Dermis blood vessel endothelial cell (primary cell): ENCODE measurements at places on chromosomes 1 and 21. TPM values are rescaled to one million over a fixed set of nuclear protein-coding genes. Genes with fewer than 3 reads are reported as not detected.

DNA sequence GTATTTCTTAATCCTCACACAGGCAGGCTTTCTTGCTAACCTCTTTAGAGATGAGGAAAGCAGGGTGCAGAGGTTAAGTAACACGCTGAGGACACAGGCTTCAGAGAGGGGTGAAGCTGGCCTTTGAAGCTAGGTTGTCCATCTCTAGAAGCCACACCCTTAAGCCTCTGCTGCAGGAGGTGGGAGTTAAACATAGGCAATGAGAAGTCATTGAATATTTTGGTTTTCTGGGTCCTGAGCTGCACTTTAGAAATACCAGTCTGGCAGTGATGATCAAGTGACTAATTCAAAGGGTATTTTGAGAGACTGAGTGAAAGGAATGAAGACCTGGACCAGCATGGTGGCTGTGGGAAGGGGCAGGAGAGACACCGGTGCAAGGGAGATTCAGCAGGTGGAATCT is 9.9 kb downstream of the KCNJ15 start:
- no peak for DNase-seq

GRCh38 chr1:162327788-162328165 is 48.9 kb downstream of the SPATA46 start:
- DNase-seq = no peak

DNA sequence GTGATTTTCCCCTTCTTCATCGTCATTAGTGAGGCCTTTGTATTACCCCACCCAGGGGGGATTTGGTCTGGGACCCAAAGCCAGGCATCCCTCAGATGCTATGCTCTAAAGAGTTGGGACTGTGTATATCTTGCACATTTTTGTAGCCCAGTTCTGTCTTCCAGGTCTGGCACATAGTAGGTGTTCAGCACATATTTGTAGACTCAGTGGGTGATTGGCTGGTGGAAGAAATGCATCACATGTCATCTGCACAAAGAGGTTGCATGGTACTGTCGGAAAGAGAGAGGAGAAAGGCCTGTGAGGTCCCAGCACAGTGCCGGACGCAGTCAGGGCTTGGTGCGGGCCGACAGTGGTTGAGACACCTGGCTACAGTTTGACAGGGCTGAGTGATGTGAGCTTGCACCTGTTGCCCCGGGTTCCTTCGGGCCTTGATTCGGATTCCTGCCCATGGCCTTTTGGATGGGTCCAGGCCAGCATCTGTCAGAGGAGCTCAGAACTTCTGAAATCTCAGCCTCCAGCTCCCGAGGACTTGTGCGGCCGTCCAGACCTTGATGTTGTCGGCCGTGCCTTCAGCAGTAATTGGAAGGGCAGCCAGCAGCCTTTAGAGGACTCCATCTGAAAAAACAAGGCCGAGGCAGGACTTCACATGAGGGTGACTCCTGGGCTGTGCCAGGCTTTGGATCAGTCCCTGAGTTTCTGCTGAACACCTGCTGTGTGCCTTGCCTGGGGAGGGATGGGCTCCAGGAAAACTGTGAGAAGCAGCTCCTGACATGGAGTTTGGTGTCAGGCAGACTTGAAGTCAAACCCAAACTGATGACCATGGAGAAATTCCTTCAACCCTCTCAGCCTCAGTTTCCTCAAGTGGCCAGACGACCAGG is 40.9 kb upstream of the PADI1 start:
- no peak for DNase-seq

DNA sequence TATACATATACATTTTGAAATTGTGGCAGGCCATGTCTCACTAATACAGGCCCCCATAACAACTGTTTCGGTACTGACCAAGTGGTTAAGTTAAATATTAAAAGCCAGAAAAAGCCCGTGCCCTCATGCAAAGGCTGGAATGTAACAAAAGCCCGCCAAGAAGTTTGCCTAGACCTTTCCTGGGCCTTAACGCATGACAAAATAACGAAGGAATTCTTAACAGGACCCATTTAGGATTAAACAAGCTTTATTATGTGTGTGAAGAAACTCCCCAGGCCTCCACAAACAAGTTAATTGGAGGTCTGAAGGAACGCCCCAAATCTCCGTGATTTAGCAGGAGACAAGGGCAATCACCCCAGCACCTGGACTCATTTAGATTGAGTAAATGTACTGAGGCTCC is 42.4 kb downstream of the TNFSF4 start:
- no peak for DNase-seq

DNA sequence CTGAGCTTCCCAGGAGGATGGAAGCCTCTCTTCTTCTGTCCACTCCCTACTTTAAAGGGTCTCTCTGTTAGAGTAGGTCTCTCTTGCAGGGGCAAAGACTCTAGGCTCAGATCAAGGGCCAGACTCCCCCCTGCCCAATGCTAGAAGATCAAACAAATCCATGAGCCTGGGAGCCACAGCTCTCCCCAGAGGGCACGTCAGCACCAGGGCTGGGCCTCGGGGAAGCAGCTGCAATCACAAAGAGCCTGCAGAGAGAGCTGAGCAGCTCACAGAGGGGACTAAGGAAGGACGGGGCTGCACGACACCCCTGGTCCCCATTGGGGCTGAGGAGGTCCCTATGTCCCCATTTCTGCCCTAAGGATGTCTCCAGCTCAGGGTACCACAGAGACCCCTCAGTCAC is 3.9 kb downstream of the CNTN2 start:
- no peak for DNase-seq

- no peak for DNase-seq
These were observed 5.8 kb upstream of the CFAP74 start for GRCh38 chr1:2009101-2010053.

- DNase-seq = no peak
These were observed 45.9 kb upstream of the EPS15 start for GRCh38 chr1:51565009-51565408.

OVAAL gene
- total RNA-seq = not detected in 2 replicates
